ENCODE measurements at places on chromosomes 13 and 19. TPM values are rescaled to one million over a fixed set of nuclear protein-coding genes. Genes with fewer than 3 reads are reported as not detected.

Gene KLF2
- total RNA-seq, result 3.9 TPM

Gene GPC6
- 19.8 TPM for total RNA-seq

Gene MYO16
- total RNA-seq, result 98.3 TPM

Gene BTBD2
- 59.3 TPM for total RNA-seq

Gene UNC13A
- total RNA-seq, result 69.7 TPM

Gene CEACAM4
- total RNA-seq, result not detected

Gene NPAS1
- total RNA-seq, result 3.5 TPM

Gene CBLC
- total RNA-seq, result 0.23 TPM

Gene SLITRK6
- 48.4 TPM for total RNA-seq

Gene PRODH2
- total RNA-seq, result not detected

Gene C19orf81
- total RNA-seq, result not detected

Gene ONECUT3
- 0.23 TPM for total RNA-seq

Gene ADAMTSL5
- total RNA-seq, result not detected

Gene NMRK2
- total RNA-seq, result not detected

Gene OSCAR
- 0.46 TPM for total RNA-seq

Gene PAN3
- 39.2 TPM for total RNA-seq

Gene PRR22
- 0.69 TPM for total RNA-seq

Gene APBA3
- total RNA-seq, result 11.3 TPM

Gene NCAN
- total RNA-seq, result 241 TPM

Gene GPR12
- total RNA-seq, result 36.7 TPM

Gene ZNF578
- total RNA-seq, result 32.5 TPM

Gene PTGIR
- total RNA-seq, result 0.23 TPM

Gene CBARP
- total RNA-seq, result 12.9 TPM

Gene SIPA1L3
- total RNA-seq, result 9.5 TPM

Gene ATP4A
- not detected for total RNA-seq

Gene VSTM1
- 0.23 TPM for total RNA-seq

Gene ZIC5
- 8.8 TPM for total RNA-seq

Gene LMTK3
- total RNA-seq, result 16.4 TPM

Gene YJEFN3
- total RNA-seq, result 11.1 TPM

Gene KLK1
- not detected for total RNA-seq

Gene ZNF730
- 30.2 TPM for total RNA-seq

Gene ATP4B
- 0.23 TPM for total RNA-seq

Gene FCER2
- total RNA-seq, result 0.46 TPM

Gene TLE6
- total RNA-seq, result 3.9 TPM

Gene NALCN
- 63.0 TPM for total RNA-seq

Gene TPGS1
- total RNA-seq, result 24.7 TPM

Gene MISP
- 0.23 TPM for total RNA-seq

Gene KLK5
- total RNA-seq, result 0.69 TPM

Gene SYNGR4
- total RNA-seq, result not detected

Gene CDC42EP5
- 1.2 TPM for total RNA-seq

Gene CBY2
- not detected for total RNA-seq

Gene PSG6
- not detected for total RNA-seq

Gene GJA3
- total RNA-seq, result not detected

Gene PLEKHF1
- total RNA-seq, result 1.8 TPM

Gene POLR1G
- total RNA-seq, result 6.5 TPM

Gene OR7D2
- not detected for total RNA-seq

Gene BABAM1
- total RNA-seq, result 65.3 TPM

Gene SEMA6B
- total RNA-seq, result 49.1 TPM
